EL (cell line): ENCODE measurements at places on chromosomes 7 and 10.

- no peak for DNase-seq
These were observed 1.2 kb upstream of the HHEX start for GRCh38 chr10:92688573-92688926.

DNA sequence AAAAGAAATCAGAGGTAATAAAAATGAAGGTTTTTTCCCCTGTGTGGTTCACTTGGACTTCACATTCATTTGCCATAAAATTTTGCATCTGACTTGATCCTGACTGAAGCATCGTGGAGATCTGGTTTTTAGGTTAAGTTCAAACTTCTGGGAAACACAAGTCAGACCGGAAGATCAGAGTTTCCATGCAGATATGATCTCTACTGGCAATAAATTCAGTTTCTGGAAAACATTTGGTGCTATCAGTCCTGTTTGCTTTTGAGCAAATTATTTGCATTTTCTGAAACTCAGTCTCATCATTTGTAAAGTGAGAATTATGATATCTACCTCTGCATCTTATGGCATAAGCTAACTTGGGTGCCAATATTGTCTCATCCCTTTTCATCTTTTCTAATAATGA, 81.3 kb upstream of the KCNMA1 start:
- DNase-seq = no peak

GRCh38 chr10:131577786-131578471, 266.4 kb upstream of the TCERG1L start:
- no peak for DNase-seq

DNA sequence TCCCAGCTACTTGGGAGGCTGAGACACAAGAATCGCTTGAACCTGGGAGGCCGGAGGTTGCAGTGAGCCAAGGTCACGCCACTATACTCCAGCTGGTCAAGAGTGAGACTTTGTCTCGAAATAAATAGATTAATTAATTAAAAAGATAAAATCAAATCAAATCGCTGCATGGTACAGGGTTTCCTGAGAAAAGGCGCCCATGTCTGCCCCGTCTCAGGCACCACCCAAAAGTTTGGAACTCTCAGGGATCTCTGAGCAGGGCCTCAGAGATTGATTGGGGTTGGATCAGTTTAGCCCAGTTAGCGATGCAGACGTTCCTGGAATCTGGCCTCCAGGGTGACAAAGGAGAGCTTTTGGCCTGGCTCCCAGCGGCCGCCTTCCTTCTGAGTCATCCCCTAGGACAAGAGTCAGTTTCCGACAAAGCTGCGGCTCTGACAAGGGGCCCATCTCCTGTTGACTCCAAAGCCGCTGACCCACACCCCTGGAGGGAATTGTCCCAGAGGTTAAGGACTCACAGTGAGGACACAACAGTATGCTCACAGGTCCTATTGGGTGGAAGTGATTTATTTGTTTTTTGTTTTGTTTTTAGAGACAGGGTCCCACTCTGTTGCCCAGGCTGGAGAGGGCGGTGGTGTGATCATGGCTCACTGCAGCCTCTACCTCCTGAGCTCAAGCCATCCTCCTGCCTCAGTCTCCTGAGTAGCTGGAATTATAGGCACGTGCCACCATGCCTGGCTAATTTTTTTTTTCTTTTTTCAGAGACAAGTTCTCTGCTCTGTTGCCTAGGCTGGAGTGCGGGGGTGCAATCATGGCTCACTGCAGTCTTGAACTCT, 6.8 kb downstream of the ORAI2 start:
- peak; percentile 89 for DNase-seq

- DNase-seq = no peak
These were observed 80.4 kb downstream of the WDFY4 start for GRCh38 chr10:48765039-48765438.

DNA sequence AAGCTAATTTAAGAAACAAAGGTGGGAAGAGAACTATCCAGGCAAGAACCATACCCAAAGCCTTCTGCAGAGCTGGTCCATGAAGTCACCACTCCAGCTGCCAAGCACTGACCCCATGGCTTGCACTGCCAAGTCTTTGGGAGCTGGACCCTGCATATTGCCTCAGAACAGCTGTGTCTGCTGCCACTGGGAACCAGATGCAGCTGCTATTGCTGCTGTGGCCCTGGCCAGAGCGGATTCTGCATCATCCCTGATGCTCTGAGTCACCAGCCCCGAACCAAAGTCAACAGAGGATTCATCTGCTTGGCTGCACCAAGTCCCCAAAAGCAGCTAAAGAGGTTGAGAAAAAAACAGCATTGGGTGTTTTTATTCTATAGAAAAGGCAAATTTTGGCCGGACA, 39.2 kb upstream of the GSAP start:
- peak; percentile 86 for DNase-seq

DNA sequence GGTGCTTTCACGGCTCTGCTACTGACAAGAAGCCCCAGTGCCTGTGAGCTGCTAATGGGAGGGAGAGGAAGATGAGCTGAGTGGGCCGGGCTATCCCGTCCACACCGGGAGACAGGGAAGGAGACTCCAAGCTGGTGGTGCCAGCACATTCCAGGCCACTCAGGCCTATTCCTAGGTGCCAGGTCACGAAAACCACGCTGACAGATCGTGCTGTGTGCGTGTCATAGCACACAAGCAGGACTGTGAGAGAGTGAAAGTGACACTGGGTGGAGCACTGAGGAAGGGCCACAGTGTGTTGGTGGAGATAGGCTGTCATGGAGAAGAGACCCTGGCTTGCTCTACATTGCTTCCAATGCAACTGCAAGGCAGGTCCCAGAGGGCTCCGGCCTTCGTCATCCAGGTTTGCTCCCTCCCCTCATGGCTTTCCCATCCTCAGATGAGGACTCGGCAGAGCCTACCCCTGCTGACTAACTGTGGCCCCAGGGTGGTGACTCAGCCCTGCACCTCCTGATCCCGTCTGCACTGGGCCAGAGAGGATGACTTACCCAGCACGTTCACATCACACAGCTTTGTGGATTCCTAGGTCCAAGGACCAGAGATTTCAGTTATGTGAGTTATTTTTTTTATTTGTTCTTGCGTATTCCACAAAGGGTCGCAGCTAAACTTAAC, 167.3 kb downstream of the EGFR start:
- DNase-seq = peak; percentile 100

DNA sequence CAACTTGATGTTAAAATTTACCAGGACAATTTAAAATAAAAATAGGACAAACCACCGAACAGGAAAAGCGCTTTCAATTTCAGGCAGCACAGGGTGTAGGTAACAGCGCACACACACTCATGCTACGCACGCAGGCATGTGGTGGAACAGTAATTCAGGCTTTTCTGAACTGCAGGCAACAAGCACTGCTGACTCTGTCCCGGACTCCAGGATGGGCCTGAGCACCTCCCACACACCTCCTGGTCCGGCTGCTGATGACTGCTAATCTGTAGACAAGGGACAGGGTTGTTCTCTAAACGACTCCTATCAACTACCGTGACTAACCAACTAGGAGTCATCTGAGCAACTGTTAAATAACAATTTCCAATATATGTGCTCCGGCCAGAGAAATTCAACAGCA, 192.6 kb upstream of the FRMD4A start:
- DNase-seq = no peak

- DNase-seq = peak; percentile 83
These were observed 33.4 kb downstream of the OGDH start for GRCh38 chr7:44639671-44640321.

DNA sequence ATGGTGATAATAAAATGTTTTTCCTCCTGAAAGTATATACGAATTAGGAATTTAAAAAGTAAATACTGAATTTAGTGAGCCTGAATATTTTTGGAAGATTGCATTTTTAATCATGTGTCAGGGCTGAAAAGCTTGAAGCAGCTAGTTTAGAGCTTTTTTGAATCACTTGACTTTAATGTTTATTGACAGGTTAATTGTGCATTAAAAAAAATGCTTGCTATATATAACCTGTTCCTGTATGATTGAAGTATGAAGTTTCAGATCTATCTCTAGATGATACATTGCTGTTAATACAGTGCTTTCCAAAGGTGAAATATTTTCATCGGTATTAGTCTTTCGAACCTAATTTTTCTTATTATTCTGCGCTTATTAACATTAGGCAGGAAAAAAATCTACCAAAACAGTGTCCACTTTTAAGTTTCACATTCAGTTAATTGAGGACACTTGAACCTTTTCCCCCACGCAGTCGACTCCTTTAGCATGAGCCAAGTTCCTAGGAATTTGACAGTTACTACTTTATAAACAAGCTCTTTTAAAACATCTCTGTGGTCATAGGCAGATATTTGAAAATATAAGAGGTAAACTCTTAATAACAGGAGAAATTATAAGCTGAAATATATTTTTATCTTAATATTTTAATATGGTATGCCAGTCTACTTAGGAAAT, 187.1 kb downstream of the MLLT10 start:
- DNase-seq = peak; percentile 65

GRCh38 chr7:4201566-4201965, 480.5 kb upstream of the FOXK1 start:
- no peak for DNase-seq

GRCh38 chr7:108529341-108529740, 3.4 kb upstream of the PNPLA8 start:
- no peak for DNase-seq

DNA sequence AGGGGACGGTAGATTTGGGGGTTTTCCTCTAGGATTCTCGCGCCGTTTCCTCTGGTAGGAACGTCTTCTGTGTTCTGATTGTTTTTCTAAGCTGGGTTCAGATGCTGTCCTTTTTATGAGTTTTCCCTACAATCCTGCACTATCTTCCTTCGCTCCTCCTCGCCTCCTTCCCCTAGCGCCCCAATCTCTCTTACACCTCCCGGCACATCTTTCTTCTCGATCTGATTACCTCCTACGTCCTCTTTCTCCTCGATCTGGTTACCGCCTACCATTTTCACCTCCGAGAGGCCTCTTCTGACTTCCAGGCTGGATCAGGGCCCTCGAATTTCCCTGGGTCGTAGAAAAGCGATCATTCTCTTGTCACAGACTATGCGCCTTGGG, 413 bp downstream of the BUD31 start:
- no peak for DNase-seq
